ENCODE measurements at places on chromosomes 2 and 18.

DNA sequence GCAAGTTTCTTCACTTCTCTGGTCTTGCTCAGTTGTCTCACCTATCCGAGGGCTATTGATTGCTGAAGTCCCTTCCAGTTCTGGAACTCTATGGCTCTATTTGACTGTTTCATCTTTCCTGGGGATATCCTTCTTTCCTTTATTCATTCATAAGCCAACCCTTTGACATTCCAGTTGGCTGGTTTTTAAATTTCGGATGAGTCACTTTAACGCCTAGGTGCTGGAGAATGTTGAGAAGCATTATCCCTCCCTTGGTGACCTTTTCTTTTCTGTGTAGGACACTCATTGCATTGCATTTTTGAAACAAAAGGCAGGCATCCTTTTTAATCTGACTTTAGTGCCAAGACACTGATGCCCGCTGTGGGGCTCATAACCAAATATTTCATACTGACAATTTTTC lies 307.1 kb downstream of the TSN start:
- no peak for DNase-seq

GRCh38 chr2:2901384-2902345 lies 476.0 kb downstream of the EIPR1 start:
- no peak for DNase-seq

- no peak for DNase-seq
These were observed 18.8 kb upstream of the MRPL33 start for GRCh38 chr2:27752551-27753237.

- no peak for DNase-seq
These were observed 141.5 kb downstream of the FBXO15 start for GRCh38 chr18:74006143-74006542.

- DNase-seq = no peak
These were observed 6.6 kb downstream of the VWA3B start for GRCh38 chr2:98093611-98094010.

- DNase-seq = no peak
These were observed 15.4 kb upstream of the GPR55 start for GRCh38 chr2:230940471-230940815.

DNA sequence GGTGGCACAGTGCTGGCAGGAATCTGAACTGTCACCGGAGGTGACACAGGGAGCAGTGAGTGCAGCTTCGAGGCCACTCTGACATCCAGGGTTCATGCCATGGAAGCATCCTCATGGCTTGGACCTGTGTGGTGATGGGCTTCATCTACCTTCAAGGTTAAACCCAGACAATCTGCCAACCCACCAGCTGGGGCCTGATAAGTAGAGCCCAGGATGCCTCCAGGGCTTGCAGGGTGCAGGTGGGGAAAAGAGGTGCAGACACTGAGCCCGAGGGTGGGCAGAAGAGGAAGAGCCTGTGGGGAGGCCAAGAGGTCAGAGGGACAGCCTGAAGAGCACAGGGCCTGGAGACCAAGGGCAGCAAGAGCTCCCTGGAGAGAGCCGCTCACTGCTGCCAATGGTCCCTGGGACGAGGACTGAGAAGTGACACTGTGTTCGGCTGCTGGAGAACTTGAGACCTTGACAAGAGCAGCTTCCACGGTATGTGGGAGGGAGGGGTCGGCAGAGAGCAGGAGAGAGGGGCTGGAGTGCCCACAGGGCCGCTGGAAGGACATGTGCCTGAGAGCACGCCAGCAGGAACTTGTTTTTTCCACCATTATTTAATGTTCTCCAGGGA lies 8.1 kb upstream of the HES6 start:
- no peak for DNase-seq

GRCh38 chr18:54260396-54261072 lies 8.8 kb upstream of the POLI start:
- DNase-seq = no peak

- no peak for DNase-seq
These were observed 27.0 kb downstream of the TMEM182 start for GRCh38 chr2:102788885-102789260.

DNA sequence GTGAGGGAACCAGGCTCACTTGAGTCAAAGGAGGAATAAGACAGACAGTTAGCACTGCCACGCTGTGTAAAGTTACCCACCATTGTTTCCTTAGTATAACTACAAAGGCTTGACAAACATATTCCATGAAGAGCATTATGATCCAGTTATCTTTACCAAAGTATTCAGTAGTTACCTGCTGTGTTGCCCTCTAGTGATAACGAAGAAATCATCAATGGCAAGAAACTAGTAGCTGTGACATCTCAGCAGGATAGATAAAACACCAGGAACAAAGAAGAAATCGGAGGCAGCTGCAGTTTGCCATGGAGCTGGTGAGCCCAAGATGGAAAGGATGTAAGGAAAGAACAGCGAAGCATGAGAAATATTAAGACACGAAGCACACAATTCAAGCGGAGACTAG lies 215.3 kb upstream of the FSHR start:
- DNase-seq = no peak

DNA sequence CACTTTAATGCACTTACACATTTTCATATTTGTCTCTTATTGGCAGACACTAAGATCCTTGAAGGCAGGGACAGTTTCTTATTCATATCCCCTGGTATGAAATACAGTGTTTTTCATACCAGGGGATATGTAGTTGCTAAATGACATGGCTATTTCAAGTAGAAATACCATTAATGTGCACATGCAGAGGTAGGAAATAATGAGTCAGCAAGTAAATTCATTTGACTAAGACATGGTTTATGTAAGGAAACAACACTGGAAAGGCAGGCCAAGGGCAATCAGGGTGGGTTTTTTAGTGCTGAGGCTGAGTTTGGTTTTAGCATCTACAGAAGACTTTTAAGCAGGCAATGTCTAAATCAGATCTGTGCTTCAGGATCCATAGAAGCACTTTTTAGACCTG lies 155.9 kb downstream of the WDPCP start:
- DNase-seq = no peak

DNA sequence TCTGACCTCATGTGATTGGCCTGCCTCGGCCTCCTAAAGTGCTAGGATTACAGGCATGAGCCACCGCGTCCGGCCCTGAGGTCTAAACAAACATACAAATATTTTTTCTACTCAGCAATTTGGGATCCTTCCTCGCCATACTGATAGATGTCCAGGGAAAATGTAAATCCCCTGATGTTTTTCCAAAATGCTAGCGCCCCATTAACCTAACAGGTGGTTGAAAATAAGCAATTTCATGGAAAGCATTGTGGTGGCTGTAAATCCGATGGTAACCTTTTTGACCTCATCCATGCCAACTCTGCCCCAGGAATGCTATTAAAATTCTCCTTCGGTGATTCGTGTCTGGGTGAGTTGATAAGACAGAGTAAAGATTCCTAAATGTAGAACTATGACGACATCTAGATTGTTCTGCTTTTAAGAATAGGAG lies 19.3 kb downstream of the GEMIN6 start:
- no peak for DNase-seq

DNA sequence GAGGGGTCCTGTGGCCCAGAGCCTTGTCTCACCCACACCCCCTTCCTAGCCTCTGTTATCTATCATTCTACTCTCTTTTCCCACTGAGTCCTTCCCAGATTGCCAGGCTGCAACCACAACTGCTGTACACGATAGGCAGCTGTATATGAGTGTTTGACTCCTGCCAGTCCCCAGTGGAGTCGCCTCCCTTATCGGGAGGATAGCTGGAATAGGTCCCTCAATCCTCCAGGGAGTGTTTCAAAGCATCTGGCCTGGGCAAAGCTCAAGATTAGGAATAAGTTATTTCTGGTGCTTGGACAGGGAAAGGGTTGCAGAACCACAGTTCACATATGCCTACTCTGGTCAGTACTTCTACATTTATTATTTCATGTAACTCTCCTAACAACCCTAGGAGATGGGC lies 4.8 kb downstream of the MSGN1 start:
- DNase-seq = no peak

GRCh38 chr2:224263571-224264043 lies 138.3 kb downstream of the FAM124B start:
- no peak for DNase-seq

DNA sequence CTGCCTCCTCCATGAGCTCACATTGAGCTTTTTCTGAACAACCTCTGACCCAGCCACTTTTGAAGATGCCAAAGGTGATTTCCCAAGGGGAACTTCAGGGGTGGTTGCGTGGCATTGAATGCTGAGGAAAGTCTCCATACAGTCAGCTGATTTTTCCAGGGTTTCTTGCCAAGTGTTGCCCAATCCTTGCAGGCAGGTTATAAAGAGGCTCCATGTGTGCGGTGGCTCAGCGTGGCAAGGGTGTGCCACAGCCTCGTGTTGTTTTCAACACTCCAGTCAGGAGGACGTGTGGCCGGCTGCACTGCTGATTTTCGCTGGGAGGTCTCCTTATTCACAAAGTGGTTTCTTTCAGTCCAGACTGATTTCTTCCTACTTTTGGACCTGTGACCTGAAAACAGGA lies 81.4 kb upstream of the GATA6 start:
- no peak for DNase-seq

DNA sequence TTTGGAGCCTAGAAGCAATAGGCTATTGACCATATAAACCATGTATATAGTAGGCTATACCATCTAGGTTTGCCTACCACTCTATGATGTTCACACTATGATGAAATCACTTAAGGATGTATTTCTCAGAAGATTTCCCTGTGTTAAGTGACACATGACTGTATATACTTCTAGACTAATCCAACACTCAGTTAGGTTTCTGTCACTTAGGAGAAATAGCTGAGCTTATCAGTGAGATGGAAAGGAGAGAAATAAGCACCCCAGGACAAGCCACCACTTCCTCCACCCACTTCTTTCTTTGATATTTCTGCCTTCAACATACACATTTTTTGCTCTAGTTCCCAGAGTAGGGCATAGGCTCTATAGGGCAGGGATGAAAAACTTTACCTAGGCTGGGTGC lies 7.8 kb downstream of the PECR start:
- no peak for DNase-seq

GRCh38 chr2:191845248-191845715 lies 1.6 kb downstream of the CAVIN2 start:
- DNase-seq = no peak

- peak; percentile 29 for DNase-seq
These were observed 157.4 kb downstream of the TAF4B start for GRCh38 chr18:26383454-26384270.

GRCh38 chr2:68637047-68637446 lies 6.3 kb upstream of the PROKR1 start:
- no peak for DNase-seq

- DNase-seq = no peak
These were observed 49.8 kb upstream of the ANKRD62 start for GRCh38 chr18:12043811-12044210.

GRCh38 chr2:240688553-240688919 lies 3.1 kb upstream of the AQP12A start:
- DNase-seq = no peak

DNA sequence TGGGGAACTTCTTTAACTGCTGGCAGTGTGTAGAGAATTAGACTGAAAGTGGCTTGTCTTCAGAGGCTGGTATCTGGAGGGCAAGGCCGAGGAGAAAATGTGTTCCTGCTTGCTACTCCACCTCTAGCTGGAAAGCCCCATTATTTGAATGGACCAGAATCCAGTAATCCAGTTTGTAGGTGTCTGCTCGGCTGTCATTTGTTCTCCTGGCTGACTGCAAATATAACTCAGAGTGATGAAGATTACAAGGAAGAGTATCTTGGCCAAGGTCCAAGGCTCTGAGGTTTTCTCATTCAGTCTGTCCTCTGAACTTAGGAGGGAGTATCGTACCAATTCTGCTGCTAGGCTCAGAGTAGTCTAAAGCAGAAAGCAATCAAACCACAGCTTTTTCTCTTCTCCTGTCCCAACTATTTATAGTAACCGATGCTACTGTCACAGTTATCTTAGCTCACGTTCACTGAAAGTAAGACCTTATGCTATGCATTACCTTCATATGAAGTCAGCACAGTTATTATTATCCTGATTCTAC lies 228.6 kb downstream of the SETBP1 start:
- DNase-seq = no peak

- no peak for DNase-seq
These were observed 89.2 kb upstream of the GLS start for GRCh38 chr2:190791347-190791975.

DNA sequence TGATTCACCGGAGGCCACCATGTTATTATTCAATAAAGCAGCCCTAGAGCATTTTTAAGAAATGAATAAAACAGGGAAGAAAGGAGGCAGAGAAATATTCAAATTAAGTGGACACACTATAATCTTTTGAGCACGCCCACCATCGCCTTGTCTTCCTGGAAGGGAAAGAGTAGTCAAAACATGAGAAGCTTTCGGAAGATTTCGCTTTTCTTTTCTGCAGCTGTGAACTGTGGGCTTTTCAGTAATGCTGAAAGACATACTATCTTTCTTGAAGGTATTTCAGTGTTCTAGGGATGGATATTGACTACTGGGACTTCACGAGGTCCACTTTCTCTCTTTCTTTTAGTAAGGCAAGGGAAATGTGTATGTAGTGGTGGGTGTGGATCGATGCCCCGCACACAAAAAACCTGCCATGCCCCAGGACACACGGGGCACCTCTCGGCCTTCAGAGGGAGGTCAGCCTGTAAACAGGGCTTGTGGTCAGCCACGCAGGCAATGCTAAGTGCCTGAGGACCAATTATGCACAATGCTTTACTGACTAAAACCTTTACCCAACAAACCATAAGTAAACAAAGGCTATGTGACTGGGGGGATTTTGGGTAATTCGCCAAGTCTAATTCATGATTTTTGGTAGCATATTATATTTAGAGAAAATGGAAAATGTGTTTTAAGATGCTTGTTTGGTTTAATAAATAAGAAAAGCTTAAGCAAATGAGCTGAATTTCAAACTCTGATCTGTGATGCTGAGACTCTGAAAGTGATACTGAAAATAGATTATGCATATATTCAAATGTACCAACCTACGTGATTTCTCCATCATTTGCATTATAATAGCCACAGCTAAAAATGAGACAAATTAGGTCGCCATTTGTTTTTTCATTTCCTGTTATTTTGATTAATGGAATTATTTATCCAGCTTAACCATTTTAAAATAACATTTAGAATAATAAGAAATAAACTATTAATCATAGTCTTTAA lies 130.5 kb downstream of the ZNF516 start:
- no peak for DNase-seq

DNA sequence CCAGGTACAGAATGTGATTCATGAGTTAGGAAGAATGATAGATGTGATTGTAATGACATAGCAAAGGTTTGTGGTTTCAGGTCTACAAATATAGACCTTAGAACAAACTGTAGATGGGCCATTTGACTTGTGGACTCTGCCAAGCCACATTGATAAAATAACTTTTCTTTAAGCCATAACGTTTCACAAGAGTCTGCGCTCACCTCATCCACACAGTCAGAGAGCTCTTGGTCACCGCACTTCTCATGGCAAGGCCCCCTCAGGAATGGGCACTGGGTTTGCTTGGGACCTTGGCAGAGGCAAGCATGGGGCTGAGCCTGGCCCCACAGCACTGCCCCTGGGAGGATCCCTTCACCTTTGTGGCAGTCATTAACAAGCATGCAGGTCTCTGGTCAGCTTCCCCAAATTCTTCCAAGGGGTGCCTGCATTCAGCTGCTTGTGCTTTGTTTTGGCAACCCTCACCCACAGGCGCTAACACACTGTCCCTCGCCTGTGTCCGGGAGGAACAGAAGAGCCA lies 14.0 kb downstream of the ARMC9 start:
- DNase-seq = no peak

Measured in AG09319 (cell line).